ENCODE measurements at places on chromosomes 7 and 10.
A peak's percentile ranks its signal among the peaks of the same experiment; 100 is the strongest.

DNA sequence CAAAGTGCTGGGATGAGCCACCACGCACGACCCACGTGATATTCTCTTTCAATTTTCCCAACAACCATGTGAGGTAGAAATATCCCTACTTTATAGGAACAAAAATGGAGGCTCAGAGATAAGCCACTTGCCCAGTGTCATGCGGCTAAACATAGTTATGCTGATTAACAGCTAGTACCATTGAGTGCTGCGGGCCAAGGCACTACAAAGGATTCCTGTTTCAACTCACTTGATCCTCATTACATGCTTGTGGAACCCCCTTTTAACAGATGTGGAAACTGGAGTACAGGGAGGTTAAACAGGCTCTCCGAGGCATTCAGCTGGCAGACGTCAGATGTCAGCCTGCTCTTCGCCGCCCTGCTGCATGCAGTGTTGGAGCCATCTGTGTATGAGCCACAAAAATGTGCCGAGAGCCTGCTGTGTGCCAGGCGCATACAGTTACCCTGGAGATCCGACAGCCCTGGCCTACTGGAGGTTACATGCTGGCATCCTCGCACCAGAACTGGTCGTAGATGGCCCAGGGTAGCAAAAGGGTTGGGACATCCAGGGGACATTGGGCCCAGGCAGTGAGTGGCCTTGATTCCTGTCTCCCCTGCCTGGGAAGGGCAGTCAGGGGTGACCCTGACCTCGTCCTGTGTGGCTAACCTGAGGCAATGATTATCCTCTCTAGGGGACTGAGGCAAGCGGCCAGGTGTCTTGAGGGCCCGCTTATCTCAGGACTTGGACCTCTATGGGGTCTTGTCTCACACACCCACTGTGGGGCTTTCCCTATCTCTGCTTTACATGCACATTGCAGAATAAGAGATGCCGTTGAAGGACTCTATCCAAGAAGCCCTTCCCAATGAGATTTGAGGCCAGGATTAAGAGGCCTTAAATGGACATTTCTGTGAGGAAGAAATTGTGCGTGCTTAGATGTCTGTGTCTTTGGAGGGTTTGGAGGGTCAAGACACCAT lies 18.5 kb upstream of the SRGN start:
- no peak for DNase-seq

GRCh38 chr10:5105626-5106025 lies 11.4 kb downstream of the AKR1C3 start:
- no peak for DNase-seq

GRCh38 chr7:36726806-36727503 lies 2.7 kb upstream of the AOAH start:
- no peak for DNase-seq

DNA sequence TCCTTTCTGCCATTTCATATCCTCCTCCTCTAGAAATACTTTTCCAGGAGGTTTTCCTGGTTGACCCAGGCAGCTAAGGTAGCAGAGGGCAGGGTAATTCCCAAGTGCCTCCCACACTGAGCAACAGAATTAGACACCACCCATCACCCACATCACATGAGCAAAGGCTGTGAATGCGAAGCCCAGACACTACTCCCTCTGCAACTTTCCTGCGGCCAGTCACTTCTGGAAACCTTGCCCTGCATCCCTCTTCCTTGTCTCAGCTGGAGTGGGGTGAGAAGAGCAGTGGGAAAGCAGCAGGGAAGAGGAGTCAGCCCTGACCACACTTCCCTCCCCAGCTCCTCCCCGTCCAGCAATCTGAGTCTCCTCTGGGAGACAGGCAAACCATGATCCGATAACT lies 15.2 kb downstream of the TMEM176B start:
- no peak for DNase-seq

- peak; percentile 66 for DNase-seq
Measured at GRCh38 chr7:55977831-55978230, 13.4 kb downstream of the NIPSNAP2 start.

GRCh38 chr7:116578526-116578925 lies 53.7 kb downstream of the CAV1 start:
- DNase-seq, result no peak

DNA sequence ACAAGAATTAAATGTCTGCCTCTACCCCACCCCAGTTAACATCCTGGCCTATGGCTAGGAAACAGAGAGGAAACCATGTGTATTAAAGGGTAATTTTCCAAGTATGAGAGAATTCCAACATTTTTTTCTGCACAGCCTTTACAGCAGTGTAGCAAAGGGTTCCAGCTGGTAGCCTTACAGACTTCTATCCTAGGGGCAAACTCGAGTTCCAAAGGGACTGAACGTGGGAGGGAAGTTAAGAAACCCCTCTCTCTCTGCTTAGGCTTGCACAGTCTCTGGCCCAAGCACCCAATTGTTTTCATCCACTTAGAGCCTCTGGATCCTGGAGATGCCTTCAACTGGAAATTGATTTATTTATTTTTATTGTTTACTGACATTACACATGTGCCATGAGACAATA lies 60.3 kb downstream of the SLC16A12 start:
- no peak for DNase-seq

- DNase-seq, result no peak
Measured at GRCh38 chr7:116986611-116987565, 33.6 kb downstream of the ST7 start.

- DNase-seq, result no peak
Measured at GRCh38 chr10:116170815-116171250, 102.2 kb downstream of the GFRA1 start.

DNA sequence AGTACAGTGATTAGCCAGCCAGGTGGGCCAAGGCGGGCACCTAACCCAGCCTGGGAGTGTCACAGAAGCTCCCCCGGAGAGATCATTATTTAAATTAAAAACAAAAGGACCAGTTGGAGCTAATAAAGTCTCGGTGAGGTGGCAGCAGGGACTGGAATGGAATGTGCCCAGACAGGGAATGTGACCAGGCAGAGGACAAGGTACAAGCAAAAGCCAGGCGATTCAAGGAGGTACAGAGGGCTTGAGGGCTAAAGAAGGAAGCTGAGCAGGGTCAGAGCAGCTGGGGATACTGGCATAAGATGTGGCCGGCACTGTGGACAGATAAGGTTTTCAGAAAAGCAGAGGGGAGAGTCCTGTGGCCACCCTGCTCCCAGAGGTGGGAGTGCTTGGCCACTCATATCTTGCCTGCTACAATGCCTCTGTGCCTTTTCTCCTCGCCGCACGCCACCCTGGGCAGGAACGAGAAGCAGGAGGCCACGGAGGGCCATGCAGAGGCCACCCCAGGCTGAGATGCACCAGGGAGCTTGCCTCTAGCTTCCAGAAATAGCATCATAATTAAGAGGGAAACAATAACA lies 13.2 kb downstream of the TMEM273 start:
- DNase-seq, result no peak

GRCh38 chr10:86109421-86109820 lies 257.2 kb downstream of the GRID1 start:
- DNase-seq, result no peak

DNA sequence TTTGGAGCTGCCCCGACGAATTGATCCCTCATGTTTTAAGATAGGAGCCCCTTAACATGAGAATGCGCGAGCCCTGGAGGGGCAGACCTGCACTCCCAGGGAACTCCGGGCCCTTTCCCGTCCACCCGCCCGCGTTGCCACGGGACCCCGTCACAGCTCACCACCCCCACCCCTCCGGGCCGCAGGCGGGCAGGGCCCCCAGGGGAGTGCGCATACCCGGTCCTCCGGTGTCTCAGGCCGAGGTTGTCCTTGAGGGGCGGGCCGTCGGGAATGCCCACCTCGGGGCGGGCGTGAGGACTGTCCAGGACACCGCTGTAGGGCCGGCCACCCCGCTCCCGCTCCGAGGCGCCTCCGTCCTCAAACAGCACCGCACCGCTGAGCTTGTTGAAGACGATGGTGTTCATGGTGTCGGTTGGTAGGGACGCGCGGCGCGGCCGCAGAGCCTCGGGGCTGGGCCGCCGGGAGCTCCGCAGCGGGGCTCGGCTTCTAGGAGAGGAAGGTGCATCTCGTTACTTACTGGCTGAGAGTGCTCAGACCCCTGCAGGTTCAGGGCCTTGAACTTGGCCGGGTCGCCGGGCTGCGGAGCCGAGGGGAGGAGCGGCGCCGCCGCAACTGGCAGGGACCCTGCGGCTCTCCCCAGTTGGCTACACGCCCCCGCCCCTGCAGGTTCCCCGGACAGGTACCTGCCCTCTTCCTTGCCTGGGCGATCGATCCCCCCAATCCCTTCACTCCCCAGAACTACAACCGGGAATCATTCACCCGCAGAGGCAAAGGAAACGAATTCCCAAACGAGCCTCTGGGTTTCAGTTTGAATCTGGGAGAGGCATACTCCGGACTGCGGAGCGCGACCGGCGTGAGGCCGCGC lies 2.4 kb downstream of the MKX start:
- no peak for DNase-seq

DNA sequence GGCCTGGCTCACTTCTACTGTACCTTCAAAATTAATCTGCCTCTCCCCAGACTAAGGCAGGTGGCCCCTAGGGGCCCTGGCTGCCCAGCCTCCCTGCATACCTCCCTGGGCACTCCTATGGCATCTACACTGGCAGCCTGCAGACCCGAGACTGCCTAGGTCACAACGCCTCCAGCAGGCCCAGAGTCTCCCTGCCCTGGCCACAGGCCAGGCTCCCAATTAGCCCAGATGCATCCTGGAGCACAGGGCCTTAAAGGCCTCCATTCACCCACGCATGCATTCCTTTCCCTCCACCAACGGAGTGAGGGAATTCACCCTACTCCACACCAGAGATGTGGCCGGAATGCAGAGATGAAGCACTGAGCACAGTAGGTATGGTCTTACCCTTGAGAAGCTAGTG lies 1.9 kb downstream of the CHAT start:
- no peak for DNase-seq

DNA sequence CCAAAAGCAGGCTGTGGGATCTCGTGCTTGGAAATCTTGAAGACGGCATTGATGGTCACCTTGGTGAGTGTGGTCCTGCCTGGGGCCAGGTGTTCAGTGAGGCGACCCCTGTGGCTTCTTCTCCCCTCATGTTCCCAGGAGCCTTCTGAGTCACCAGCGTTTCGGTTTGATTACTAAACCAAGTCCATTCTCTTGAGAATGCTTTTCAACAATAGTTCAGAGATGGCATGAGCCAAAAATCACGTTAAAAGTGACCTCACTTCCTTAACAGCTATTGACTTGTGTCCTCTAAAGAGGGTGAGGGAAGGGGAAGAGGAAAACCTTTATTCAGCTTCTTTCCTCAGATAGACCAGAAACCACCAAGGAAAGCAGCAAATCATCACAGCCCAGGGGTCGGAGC lies 315.2 kb downstream of the GATA3 start:
- DNase-seq, result no peak

DNA sequence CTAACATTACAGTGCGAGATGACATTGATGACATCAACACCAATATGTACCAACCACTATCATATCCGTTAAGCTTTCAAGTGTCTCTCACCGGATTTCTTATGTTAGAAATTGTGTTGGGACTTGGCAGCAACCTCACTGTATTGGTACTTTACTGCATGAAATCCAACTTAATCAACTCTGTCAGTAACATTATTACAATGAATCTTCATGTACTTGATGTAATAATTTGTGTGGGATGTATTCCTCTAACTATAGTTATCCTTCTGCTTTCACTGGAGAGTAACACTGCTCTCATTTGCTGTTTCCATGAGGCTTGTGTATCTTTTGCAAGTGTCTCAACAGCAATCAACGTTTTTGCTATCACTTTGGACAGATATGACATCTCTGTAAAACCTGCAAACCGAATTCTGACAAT lies 4.3 kb downstream of the GPR22 start:
- DNase-seq, result no peak

DNA sequence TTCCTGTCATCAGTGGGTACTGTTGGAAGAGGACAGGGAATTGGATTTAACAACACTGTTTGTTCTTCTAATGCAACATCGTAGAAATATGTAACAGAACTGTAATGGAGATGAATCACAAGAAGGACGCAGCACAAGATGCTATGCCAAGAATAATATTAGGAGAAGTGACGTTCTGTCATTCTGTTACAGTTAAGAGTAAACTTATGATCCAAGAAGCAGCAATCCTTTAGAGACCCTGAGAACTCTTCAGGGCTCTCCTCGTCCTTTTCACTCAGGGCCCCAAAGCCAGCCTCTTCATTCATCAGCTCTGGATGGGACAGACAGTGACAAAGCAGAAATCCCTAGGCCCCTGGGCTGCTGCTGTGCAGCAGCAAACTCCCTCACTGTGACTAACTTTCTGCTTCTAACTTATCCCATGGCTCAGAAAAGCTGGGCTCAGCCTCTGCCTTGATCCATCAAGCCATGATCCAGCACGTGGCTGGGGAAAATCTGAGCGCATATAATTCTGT lies 8.7 kb upstream of the IL6 start:
- no peak for DNase-seq

DNA sequence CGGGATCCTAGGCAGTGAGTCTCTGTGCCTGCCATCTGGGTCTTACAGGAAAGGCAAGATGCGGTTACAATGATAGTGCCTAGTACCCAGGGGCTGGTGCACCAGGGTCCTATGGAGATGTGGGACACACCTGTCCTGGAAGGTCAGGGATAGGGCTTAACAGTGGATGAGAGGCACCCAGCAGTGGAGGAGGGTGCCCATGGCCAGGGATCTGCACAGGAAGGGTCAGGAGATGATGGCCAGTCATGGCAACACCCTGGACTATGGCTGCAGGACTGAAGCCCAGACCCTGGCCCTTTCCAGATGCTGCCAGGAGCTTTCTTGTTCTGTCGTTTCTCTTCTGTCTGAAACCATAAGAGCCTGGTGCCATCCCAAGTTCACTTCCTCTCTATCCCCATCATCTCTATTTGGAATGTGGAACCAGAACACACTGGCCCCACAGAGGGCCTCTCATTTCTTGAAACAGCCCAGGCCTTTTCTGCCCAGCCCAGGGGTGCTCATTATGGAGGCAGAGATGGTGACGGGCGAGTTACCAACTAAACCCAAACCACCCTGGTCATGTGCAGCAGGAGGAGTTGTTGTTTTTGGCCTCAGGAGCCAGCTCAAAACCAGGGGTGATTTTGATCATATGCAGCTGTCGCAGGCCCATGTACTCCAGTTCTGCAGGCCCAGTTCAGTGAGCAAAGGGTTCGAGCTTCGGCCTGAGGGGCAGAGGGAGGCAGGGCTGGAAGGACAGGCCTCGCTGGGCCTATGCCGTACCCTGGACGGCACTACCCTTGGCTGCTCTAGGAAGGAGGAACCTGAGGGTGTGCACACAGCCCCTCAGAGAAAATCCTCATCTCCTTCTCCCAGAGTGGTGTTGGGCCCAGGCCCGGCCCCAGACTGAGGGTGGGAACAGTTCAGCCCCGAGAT lies 52.6 kb upstream of the GDF10 start:
- no peak for DNase-seq

DNA sequence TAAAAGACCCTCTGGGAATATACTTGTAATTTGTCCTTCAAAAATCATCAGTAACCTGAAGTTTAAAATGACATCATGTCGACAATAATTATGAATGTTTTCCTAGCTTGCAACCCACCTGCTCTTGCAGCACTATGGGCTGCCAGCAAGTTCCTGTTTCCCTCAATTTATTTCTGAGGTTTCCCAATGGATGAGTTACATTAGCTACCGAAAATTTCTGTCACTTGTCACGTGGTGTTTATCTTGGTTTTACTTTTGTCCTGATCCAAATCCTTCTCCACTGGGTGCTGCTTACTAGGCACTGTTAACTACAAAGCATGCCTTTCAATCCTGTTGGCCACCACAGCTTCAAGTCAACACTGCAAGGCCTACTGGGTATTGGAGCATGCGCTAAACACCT lies 31.5 kb downstream of the GIMAP8 start:
- DNase-seq, result no peak
